NCI-H187 (cell line): ENCODE measurements at places on chromosomes 6 and 20.

DNA sequence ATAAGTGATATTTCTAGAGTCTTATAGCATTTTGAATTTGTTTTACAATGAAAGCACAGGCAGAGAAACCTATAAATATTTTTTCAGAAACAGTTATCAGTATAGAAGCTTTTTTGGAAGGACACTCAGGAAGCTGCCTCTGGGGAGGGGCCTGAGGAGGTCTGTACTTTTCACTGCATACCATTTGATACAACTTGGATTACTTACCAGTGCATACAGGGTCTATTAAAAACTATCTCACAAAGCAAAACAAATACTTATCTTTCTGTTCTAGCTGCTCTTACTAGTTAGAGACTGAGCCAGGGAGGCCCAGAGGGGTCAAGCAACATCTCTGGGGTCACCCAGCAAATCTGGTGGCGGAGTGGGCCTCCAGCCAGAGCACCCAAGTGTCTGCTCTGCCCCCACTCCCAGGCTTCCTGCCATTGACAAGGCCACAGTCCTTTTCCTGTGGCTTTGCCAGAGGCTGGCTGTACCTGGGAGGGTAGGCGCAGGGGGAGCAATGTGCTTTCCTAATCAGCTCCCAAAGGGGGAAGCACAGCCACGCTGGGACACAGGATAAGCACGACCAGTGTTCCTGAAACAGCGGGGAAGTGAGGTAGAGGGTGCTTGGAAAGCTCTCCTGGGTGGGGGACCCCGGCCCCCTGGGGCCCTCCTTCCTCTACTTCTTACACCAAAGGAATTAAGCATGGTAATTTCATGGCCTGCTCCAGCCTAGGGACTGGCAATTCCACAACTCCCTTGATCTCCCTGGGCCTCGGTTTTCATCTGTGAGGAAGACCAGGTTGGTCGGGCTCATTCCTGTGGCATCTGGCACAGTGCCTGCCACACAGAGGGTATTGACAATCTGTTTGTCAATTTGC is 7.8 kb downstream of the TCF15 start:
- no peak for DNase-seq

DNA sequence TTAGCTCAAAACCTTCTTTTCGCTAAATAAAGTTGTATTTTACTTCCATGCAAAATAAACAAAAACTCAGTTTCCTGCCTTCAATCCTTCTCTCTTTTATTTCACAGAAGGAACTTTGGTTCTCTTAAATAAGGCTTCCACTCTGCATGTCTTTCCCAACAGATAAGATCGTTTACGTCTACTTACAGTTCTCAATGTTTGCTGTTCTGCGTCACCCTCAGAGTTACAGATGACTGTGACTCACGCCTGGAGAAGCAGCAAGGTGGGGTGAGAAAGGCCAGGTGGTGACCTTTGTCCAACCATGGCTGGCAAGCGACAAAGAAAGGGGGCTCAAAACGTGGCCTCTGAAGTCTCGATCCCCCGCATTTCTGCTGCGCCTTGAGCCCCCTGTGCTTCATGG is 51.4 kb upstream of the RPS6KA2 start:
- no peak for DNase-seq

- DNase-seq = no peak
Measured at GRCh38 chr6:32192608-32193039, at the start of gene GPSM3. Gene GPSM3, minus strand, starts transcription at chr6:32192643. Its CDS starts 130 bp downstream, at chr6:32192513.

GRCh38 chr6:131377112-131377705 is 195.8 kb upstream of the ARG1 start:
- no peak for DNase-seq

DNA sequence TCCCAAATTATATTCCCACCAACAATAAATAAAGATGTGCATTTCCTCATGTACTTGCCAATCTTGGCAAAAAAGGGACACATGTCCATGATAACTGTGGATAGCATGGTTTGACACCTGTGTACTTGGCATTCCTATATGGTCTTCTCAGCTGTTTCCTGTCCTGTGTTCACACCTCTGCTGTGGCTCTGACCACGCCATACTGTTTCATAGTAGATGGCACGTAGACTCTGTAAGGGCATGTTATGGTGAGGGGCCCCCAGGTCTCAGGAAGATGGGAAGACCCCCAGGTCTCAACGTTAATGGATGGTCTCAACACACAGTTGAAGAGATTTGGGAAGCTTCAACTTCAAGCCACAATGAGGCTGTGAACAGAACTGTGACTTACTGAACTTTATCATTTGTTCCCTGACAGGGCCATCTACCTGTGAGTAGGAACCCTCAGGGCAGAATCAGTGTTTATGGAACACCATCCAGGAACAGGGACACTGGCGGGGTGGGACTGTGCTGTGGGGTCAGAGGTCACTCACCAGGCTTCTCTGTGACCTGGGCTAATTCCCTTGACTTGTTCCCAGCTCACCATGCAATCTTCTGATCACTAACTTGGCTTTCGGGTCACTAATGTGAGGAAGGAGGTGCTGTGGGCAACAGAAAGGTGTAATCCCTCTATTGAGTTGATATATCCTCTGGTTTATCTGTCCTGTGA is 11.8 kb downstream of the ZBTB24 start:
- DNase-seq = no peak

DNA sequence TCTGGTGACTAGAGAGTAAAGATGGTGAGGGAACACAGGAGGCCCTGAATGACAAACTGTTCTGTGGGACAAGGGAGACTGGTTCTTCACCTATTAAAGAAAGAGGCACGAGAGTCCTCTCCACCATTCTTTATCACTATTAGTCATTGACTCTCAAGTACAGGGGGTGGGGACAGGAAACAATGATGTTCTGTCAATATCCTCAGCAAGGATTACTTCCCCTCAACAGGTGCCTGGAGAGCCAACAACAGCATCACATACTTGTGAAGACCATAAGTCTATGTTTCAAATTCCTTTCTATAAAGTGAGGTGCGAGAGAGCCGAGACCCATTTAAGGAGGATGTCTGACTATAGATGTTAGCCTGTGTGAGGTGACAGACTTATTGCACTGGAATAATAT is 72.4 kb upstream of the TBC1D7 start:
- no peak for DNase-seq

GRCh38 chr6:166228425-166228824 is 60.8 kb upstream of the TBXT start:
- no peak for DNase-seq

GRCh38 chr20:2088891-2089290 is 12.7 kb upstream of the STK35 start:
- DNase-seq = no peak

- no peak for DNase-seq
Measured at GRCh38 chr6:17998442-17998841, 11.0 kb upstream of the KIF13A start.

DNA sequence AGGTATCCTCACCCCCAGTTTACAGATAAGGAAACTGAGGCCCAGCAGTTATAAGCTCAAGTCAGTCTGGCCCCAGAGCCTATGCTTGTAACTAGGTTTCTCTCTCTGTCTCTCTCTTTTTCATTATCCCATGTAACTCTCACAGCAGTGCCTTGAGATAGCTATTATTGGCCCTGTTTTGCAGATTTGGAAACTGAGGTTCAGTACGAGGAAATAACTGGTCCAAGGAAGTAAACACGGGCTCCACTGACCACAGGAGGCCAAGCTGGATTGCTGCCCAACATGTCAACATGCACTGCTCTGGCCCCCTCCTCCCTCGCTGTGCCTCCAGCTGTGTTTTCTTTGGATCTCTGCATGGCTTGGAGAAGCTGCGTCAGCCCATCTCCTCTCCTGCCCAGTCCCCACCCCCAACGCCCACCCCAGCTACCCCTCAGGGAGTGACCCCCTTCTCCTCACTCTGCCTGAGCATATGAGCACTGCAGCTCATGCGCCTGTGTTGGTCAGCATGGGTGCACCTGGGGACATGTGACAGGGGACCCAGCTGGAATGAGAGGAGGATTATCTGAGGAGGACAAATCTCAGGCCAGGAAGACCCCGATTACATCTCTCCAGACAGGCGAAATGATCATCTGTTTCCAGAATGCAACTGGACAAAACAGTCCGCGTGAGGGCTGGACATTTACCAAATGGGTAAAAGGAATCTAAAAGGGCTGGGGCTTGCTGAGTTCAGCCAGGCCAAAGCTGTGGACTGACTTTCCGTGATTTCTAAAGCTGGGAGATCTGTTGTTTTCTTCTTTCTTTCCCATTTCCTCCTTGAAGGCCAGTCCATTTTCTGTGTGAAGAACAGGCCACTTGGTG is 7.8 kb upstream of the PLTP start:
- DNase-seq = no peak

GRCh38 chr20:45209924-45210323 is 3.1 kb downstream of the SEMG1 start:
- DNase-seq = no peak

GRCh38 chr6:77502981-77503380 is 39.7 kb upstream of the HTR1B start:
- DNase-seq = no peak

GRCh38 chr6:6785163-6785521 is 196.6 kb downstream of the LY86 start:
- DNase-seq = no peak

GRCh38 chr20:16821211-16822089 is 73.3 kb downstream of the OTOR start:
- DNase-seq = no peak

DNA sequence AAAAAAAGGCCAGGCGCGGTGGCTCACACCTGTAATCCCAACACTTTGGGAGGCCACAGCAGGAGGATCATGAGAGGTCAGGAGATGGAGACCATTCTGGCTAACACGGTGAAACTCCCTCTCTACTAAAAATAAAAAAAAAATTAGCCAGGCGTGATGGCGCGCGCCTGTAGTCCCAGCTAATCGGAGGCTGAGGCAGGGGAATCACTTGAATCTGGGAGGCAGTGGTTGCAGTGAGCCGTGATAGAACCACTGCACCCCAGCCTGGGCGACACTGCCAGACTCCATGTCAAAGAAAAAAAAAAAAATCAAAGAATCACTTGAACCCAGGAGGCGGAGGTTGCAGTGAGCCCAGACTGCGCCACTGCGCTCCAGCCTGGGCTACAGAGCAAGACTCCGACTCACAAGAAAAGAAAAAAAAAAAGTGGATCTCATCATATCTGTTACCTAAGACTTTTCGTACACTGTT is 4.2 kb downstream of the RBM39 start:
- no peak for DNase-seq

- no peak for DNase-seq
Measured at GRCh38 chr6:134634966-134635365, 314.9 kb downstream of the ALDH8A1 start.

- no peak for DNase-seq
Measured at GRCh38 chr6:127198549-127198948, 68.1 kb upstream of the RNF146 start.

- no peak for DNase-seq
Measured at GRCh38 chr6:167590193-167590592, 236.5 kb upstream of the AFDN start.

- no peak for DNase-seq
Measured at GRCh38 chr6:137638926-137639706, 144.9 kb upstream of the OLIG3 start.

DNA sequence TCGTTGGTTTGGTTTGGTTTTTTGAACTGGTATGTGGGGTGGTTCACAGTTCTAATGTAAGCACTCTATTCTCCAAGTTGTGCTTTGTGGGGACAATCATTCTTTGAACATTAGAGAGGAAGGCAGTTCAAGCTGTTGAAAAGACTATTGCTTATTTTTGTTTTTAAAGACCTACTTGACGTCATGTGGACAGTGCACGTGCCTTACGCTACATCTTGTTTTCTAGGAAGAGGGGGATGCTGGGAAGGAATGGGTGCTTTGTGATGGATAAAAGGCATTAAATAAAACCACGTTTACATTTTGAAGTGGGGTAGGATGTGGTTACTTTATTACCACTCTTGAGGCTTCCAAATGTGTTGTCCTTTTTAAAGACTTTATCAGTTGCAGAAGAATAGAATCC is 168.0 kb downstream of the ZMYND8 start:
- DNase-seq = no peak

GRCh38 chr6:105220186-105220585 is 40.4 kb upstream of the POPDC3 start:
- DNase-seq = no peak

DNA sequence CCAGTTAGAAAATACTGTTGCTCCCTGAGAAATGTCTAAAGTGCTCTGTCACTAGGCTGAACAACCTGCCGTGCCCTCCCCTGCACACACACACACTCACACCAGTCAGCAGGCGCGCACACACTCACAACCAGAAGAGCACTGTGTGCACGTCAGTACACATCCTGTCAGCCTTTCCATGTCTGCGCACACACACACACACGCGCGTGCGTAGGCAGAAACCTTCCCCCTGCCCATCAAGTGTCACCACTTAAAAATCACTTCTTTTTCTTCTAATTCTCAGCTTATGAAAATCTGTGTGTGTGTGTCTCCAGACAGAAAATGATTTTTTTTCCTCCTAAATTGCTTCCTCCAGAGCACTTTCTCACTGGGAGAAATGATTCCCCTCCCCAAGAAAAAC is 100.3 kb downstream of the EDN3 start:
- DNase-seq = no peak

- DNase-seq = no peak
Measured at GRCh38 chr6:132130626-132131298, 179.6 kb upstream of the CCN2 start.

DNA sequence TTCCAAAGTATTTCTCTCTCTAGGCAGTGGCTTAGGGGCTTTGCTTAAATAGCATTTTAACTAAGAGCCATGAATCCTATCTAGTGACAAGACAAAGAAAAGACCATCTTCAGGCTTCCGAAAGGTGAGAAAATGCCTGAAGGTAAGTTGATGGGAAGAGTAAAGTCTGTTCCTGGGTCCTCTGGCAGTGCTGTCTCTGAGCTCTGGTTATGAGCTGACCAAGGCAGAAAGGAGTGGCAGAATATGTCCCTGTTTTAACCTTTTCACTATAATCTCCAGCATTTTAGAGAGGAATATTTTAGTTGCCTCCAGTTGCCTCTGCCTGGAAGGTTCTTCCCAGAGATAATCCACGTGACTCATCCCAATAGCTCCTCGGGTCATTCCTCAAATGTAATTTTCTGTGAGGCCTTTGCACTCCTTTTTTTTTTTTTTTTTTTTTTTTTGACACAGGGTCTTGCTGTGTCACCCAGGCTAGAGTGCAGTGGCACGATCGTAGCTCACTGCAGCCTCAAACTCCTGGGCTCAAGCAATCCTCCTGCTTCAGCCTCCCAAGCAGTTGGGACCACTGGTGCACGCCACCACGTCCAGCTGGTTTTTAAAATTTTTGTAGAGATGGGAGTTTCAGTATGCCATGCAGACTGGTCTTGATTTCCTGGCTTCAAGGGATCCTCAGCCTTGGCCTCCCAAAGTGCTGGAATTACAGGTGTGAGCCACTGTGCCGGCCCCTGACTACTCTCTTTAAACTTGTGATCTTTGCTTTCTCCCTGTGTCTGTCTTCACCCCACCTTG is 3.7 kb upstream of the ARMH2 start:
- DNase-seq = no peak

DNA sequence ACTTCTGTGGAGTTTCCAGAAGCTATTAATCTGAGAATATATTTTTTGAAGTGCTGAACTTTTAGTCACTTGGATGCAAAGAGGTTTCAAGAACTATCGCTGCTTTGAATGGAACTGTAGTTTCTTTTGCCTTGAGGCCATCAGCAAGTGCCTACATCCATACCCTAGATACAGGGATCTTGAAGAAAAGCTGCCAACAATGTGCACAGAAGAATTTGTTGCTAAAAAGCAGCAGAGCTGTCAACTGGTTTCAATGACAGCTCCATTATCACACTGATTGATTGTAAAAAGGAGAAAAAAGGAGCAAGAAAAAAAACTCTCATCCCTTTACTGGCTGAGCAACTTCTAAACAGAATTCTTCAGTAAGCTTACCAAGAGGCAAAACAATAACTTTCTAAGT is 251.0 kb upstream of the NRSN1 start:
- DNase-seq = no peak
